OCI-M1 (cell line): ENCODE measurements at places on chromosomes 6 and 20.

DNA sequence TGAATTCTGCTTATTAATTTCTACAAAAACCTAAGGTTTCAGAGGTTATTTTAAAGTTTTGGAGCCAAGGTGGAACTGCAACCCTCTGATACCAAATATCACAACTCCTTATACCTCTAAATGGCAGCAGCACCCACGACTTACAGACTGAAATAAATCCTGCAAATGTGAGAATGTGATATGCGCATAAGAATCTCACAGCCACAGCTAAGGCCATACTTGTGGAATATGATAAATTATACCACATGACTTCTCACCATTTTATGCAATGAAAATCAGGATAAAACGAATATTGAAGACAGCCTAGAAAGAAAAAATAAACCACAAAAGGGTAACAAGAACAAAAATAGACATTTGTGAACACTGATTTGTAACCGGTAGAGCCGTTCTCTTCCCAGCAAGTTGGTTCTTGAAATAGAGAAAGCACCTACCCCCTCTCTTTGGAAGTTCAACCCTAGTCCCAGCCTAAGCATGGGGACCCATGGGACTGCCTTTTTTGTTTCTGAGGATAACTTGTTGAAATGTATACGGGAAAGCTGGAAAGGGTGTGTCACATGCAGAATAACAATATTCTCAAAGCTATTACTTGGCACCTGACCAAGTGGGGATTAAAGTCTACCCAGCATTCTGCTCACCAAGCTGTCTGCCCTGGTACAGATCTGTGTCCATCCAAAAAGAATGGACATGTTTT, 47.1 kb upstream of the MCM9 start:
- DNase-seq = no peak

DNA sequence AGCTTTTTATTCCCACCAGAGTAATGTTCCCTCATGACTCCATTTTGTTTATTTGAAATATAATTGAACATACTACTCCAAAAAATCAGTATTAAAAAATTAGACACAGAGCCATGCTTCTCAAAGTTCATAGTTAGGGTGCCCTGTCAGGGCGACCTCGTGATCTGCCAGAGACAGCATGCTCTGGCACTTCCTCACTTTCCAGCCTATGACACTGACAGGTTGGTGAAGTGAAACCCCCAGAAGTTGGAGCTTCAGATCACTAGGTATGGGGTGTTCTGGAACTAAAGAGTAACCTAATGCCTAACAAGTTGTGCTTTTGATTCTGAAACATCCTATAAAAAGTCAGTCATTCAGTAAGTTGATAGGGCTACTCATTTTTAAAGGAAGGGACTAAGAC, 93.0 kb downstream of the TBC1D7 start:
- DNase-seq = no peak

DNA sequence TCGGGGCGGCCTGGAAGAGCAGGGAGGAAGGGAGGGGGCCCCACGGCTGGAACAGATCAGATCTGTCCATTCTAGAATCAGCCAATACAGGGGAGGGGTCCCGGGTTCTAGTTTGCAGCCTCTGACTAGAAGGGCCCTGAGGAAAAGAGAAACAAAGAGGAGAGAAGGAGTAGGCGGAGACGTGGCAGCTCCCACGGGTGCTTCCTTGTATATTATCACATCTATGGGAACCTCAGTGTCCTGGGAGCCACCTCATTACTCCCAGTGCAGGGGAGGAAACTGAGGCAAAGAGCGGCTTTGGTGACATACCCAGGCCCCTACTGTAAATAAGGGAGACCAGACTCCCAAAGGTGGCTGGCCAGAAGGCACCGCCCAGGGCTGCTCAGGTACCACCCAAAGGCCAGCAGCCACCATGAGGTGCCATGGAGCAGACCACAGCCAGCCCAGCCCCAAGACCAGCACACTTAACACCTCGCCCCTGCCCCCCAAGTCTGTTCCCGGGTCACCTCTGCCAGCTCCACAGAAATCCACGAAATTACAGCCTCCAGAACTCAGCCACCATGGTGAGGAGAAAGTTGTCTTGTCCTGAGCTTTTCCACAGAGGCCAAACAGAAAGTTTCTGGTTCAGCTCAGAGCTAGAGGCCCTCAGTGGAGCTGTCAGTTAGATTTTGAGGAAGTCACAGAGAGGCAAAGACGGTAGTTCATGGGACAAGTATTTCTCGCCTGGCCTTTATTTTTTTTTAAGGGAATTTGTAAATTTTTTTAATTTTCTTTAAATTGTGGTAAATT, 2.1 kb downstream of the ZC3H12D start:
- peak; percentile 82 for DNase-seq

- DNase-seq = peak; percentile 62
These were observed 18.3 kb upstream of the NHSL1 start for GRCh38 chr6:138517635-138518034.

DNA sequence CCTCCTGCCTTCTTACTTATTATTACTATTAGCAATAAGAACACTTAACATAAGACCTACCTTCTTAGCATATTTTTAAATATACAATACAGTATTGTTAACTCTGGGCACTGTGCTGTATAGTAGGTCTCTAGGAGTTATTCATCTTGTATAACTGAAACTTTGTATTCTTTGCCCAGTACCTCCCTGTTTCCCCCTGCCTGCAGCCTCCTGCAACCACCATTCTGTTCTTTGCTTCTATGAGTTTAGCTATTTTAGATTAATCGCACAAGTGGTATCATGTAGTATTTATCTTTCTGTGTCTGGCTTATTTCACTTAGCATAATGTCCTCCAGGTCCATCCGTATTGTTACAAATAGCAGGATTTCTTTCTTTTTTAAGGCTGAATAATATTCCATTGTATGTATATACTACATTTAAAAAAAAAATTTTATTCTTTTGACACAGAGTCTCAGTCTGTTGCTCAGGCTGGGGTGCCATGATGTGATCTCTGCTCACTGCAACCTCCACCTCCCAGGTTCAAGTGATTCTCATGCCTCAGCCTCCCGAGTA, 4.4 kb downstream of the C6orf89 start:
- DNase-seq = no peak

DNA sequence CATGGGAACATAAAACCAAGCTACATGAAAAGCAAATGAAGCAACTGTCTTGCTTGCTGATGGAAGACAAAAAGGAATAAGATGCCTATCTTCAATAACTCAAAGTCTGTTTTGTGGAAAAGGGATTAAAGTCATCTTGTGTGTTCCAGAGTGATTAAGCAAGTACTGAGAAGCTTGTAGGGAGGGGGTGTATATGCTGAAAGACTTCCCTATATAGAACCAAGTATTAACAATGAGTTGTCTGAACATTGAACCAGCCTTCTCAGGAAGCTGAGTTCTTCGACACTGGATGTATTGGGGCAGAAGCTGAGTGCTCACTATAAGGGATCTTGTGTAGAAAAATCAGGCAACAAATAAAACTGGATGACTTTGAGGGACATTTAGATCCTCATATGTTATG, 451.8 kb downstream of the CD83 start:
- peak; percentile 74 for DNase-seq

DNA sequence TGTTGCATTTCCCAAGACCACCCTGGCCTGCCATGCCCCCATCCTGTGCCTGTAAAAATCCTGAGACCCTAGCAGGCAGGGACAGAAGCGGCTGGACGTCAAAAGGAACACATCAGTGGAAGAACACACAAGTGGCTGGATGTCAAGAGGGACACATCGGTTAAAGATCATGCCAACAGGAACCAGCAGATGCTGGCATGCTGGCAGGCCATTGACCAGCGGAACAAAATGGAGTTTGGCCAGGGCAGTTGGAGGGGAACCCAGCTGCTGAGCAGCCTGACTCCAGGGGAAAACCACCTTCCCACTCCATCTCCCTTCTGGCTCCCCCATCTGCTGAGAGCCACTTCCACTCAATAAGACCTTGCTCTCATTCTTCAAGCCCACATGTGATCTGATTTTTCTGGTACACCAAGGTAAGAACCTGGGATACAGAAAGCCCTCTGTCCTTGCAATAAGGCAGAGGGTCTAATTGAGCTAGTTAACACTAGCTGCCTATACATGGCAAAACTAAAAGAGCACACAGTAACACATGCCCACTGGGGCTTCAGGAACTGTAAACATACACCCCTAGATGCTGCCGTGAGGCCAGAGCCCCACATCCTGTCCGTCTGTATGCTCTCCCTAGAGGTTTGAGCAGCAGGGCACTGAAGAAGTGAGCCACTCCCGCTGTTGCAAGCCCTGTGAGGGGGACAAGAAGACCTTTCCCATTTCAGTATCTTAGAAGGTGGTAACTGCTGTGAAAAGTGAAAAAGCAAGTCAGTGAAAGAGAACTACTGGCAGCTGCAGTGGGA, 4.2 kb upstream of the TSBP1 start:
- no peak for DNase-seq

DNA sequence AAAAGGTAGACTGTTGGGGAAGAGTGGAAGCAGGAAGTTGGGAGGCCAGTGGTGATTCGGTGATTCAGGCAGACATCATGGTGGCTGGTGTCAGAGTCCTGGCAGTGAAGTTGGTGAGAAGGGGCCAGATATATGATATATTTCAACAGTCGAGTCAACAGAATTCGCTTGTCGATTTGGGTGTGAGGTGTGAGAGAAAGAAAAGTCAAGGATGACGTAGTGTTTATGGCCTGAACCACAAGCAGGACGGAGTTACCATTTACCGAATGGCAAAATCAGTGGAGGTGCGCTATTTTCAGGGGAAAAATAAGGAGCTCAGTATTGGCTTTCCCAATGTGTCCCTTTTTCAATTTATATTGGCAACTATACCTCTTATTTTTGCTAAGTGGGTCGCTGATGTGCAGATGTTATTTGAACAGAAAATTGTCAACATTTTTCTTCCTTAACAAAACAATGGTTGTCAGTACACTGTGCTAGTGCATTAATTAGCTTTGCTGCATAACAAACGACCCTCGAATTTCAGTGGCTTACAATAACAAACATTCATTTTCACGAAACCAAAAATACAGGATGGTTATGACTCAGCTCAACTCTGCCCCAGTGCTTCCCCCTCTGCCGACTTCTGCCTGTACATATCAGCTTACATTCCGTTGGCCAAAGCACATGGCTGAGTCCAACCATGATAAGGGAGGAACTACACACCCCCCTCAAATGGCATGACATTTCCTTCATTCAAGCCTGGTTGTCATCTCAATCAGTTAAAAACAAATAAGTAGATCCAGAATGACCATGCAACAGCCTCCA, 255.0 kb upstream of the ZFP64 start:
- peak; percentile 88 for DNase-seq

- DNase-seq = no peak
These were observed 131.2 kb upstream of the RPS6KA2 start for GRCh38 chr6:166758136-166758704.

DNA sequence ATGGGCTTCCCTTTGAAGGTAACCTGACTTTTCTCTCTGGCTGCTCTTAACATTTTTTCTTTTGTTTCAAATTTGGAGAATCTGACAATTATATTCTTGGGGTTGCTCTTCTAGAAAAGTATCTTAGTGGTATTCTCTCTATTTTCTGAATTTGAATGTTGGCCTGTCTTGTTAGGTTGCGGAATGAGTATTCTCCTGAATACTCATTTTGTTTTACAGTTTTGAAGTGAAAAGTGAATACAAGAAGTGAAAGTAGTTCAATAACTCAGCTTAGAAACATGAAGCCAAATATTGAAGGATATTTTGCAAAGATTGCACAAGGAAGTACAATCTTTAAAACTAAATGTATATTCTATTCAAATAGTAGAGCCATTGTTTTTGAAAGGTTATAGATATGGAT, 120.2 kb upstream of the MAP3K4 start:
- no peak for DNase-seq

- no peak for DNase-seq
These were observed 84.0 kb upstream of the LRFN2 start for GRCh38 chr6:40671001-40671693.

GRCh38 chr6:44245391-44245911, 1.4 kb upstream of the HSP90AB1 start:
- no peak for DNase-seq

DNA sequence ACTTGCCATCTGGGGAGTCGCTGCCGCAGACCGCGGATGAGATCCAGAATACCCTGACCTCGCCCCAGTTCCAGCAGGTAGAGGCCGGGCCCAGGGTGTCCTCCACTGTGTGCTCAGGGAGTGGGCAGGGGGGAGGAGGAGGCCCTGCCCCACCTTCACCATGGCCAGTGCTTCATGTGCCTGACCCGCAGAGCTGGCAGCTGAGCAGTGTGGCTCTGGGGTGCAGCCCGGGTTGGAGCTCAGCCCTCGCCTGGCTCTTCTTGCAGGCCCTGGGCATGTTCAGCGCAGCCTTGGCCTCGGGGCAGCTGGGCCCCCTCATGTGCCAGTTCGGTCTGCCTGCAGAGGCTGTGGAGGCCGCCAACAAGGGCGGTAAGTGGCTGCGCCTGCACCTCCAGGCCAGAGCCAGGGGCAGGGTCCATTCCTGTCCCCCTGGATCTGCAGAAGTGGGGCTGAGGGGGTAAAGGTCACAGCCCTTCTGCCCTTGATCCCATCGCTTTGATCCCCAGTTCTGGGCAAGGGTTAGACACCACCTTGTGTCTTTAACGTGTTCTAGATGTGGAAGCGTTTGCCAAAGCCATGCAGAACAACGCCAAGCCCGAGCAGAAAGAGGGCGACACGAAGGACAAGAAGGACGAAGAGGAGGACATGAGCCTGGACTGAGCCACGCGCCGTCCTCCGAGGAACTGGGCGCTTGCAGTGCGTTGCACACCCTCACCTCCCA, 5.5 kb downstream of the ADRM1 start:
- no peak for DNase-seq

- peak; percentile 45 for DNase-seq
These were observed 216.8 kb upstream of the DTNBP1 start for GRCh38 chr6:15879371-15880261.

DNA sequence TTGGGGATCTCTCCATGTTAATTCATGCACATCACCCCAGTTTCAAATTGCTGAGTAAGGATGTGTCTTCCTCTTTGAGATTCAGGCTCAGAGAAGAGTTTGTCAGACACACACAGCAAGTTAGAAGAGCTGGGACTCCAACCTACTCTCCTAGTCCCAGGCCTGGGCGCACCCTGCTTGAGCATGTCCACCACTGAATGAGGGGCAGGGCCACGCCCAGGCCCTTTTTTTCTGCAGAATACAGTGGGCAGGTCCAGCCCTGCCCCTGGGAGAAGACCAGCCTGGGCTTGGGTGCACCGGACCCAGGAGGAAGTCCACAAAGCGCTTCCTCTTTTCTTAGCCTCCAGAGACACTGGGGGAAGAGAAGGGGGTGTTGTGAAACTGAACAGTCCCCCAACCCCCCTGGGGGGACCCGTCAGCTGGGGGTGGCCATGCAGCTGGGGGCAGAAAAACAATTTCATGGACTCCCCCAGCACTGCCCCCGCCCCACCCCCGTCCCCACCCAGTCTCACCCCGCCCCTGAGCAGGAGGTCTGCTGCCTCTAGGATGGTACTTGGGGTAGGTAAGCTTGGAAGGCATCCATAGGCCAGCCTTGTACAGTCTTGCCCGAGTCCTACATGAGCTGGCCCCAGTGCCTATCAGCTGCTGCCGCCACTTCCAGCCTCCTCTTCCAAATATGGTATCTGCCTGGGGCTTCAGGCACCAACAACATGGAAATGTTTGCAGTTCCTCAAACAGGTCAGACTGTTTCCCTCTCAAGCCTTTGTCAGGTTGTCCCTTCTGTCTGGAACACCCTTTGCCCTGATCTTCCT, 11.7 kb upstream of the HCK start:
- DNase-seq = peak; percentile 91

- no peak for DNase-seq
These were observed 419.3 kb upstream of the HS3ST5 start for GRCh38 chr6:114762145-114762544.

GRCh38 chr20:50295762-50296449, 105.3 kb downstream of the CEBPB start:
- no peak for DNase-seq

GRCh38 chr6:163260911-163261310, 153.6 kb upstream of the QKI start:
- no peak for DNase-seq
